GM20000 (cell line): ENCODE measurements at places on chromosomes 3 and 15.

GRCh38 chr3:151135541-151136337 lies 50.3 kb downstream of the MED12L start:
- no peak for DNase-seq

DNA sequence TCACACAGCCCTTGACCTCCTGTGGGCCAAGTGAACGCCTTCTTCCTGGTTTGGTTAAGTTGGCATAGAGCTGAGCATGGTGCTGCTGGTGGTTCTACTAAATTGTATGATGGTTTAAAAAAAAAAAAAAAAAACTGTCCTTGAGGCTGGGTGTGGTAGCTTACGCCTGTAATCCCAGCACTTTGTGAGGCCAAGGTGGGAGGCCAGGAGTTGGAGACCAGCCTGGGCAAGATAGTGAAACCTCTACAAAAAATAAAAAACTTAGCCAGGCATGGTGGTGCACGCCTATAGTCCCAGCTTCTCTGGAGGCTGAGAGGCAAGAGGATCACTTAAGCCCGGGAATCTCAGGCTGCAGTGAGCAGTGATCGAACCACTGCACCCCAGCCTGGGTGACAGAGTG lies 58.9 kb upstream of the FLNB start:
- no peak for DNase-seq

DNA sequence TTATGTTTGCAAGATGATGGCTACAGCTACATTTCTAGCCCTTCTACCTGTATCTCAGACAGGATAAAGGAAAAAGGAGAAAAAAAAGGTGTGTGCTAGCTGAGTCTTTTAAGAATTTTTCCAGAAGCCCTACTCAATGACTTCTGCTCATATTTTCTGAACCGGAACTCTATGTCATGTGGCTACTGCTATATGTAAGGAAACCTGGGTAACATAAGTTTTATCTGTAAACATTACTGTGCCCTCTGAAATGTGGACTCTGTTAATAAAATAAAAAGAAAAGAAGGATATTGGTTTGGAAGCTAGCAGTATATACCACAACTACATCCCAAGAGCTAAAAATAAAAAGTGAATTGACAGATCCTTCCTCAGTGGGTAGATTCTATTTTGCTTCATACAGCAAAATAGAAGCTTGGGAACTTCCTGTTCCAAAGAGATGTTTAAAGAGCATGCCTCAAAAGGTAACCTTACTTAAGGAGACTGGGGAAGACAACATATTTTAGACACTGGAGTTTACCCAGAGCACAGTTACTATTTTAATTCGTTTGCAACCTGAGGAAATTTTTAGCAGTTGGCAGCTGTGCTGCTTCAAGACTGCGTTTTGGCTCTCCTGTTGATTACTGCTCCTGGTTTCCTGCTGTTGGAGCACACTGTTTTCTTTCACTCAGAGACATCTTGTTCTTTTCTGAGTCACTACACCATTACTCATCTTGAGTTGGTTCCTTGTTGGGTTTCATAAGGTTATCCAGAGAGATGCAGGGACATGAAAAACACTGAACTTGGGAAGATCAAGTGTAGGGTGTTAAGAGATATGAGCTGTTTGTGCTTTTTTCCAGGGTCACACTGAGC lies 280.7 kb downstream of the NFKBIZ start:
- no peak for DNase-seq

DNA sequence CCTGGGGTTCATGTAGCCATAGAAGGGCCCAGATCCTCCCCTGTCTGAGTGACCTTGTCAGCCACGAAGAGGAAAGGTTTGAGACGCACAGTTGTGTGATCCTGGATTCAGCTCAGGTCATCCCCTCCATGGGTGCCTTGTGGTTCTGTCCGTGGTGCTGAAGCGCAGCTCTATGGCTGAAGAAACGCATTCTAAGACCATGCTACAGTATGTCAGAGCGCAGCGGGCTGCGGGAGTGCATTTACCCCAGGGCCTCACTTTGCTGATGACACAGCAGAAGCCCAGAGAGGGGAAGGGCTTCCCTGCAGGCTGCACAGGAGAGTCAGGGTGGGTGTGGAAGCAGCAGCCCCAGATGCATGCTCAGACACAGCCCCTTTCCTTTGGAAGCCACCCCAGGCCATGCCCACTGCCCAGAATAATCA lies 68.8 kb upstream of the IQSEC1 start:
- peak; percentile 37 for DNase-seq

- no peak for DNase-seq
Observed at GRCh38 chr3:50204804-50205412, at the start of gene SLC38A3. SLC38A3 (plus strand) TSS chr3:50205271; CDS start chr3:50214200, 8,929 bp downstream.

DNA sequence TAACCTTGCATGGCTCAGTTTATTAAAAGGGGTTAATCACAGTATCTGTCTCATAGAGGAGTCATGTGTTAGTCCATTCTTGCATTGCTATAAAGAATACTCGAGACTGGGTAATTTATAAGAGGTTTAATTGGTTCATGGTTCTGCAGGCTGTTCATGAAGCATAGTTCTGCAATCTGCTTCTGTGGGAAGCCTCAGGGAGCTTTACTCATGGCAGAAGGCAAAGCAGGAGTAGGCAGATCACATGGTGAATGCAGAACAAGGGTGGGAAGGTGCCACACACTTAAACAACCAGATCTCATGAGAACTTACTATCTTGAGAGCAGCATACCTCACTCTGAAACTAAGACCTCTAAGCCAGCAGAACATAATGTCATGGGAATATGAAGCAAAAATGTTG lies 42.2 kb upstream of the PTX3 start:
- DNase-seq: no peak

GRCh38 chr3:26280517-26280916 lies 342.1 kb upstream of the LRRC3B start:
- no peak for DNase-seq

DNA sequence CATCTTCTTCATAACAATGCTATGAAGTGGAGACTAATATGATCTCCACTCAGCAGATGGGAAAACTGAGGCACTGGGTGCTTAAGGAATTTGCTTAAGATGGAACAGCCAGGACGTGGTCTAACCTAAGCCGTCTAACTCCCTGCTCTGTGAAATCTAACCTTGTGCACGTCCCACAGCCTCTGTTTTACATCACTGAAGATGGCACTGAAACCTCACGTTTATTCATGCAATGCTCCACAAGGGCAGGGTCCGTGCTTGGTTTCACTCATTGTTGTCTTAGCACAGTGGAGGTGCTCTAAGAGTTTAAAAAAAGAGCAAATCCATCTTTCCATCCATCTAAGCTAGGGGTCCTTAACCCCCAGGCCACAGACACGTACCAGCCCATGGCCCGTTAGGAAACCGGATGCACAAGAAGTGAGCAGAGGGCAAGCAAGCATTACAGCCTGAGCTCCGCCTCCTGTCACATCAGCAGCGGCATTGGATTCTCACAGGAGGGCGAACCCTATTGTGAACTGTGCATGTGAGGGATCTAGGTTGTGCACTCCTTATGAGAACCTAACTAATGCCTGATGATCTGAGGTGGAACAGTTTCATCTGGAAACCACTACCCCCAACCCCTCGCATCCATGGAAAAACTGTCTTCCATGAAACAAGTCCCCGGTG lies 118.0 kb downstream of the FOXP1 start:
- DNase-seq: no peak

DNA sequence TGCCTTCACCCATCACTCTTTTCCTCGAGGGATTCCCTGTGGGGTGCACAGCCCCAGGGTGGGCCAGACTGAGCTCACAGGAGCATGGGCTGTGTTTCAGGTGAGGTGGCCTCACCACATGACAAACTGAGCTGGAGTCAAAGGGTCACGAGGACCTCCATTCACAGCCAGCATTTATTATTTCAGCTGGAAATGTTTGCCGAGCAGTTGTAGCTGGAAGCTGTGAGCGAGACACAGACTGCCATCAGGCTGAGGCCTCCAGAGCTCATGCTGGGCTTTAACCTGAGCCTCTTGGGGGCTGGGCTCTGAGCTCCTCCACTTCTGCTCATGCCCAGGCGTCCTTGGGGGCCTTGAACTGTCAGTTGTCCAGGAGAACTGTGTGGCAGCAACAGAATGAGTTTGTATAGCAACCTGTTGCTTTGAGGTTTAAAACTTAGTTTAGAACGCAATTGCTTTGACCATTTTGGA lies 57.5 kb downstream of the FLNB start:
- DNase-seq: no peak

DNA sequence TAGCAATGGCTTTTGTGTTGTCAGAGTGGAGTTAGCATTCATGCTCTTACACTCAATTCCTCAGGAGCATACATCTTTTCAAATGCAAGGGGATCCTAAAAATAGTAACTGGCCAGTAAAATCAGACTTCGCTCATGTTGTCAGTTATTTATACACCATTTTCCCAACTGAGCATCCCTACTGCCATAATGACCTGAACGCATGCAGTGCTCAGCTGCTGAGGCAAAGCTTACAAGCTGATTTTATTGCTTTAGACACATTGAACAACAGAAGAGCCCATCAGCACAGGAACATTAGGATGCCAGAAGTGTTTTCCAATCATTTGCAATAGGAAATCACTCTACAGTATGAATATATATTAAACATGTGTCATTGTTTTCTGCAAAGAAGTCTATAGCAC lies 689.7 kb upstream of the BCHE start:
- no peak for DNase-seq

- DNase-seq: peak; percentile 6
Observed at GRCh38 chr3:104526901-104527401, 839.8 kb upstream of the ALCAM start.

DNA sequence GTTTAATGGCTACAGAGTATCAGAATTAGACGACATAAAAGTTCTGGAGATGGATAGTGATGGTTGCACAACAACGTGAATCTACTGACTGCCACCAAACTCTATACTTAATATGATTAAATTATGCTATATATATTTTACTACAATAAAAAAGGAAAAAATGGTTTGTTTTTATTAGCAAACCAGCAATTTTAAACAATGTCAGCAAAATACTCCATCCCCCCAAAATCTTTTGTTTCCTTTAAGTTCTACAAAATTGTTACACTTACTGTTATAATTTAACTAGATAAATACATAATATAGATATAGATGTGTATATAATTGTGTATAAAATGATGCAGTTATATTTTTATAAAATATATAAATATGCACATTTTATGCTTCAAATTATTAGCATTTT lies 710.8 kb upstream of the UBE2E2 start:
- DNase-seq: no peak

DNA sequence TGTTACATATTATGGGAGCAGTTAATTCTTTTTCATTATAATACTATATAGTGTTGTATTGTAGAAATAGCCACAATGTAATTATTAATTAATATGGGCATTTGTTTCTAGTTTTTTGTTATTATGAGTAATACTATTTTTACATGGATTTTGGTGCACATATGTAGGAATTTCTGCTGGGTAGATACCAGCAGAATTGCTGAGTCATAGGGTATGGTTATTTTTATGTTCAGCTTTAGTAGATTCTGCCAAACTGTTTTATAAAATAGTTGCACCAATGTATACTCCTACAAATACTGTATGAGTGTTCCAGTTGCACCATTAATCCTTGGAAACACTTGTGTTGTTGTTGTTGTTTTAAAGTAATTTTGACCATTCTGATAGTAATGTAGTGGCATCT lies 91.5 kb downstream of the SH3GL3 start:
- no peak for DNase-seq

DNA sequence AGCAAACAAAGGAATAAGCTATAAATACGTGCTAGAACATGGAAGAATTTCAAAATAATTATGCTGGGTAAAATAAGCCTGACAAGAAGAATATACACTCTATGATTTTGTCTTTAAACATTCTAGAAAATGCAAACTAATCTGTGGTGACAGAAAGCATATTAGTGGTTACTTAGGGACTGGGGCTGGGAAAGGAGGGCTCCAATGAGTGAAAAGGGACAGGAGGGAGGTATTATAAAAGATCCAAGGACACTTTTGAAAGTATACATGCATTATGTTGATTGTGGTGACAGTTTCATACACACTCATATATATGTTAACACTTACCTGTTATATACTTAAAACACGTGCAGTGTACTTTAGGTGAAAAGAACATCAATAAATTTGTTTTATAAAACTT lies 23.0 kb downstream of the MYH15 start:
- DNase-seq: no peak

DNA sequence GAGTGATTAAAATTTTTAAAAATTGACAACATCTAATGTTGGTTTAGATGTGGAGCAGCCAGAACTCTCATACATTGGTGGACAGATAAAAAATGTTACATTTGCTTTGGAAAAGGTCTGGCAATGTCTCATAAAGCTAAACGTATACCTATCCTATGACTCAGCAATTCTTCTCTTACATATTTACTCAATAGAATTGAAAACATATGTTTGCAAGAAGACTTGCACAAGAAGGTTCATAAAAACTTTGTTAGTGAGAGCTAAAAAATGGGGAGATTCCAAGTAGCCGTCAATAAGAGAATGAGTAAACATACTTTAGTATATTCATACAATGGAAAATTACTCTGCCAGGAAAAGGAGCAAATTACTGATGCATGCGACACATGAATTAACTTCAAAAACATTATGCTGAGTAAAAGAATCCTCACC lies 30.0 kb downstream of the MASP1 start:
- no peak for DNase-seq

- no peak for DNase-seq
Observed at GRCh38 chr3:69092030-69092516, 7.3 kb downstream of the ARL6IP5 start.

DNA sequence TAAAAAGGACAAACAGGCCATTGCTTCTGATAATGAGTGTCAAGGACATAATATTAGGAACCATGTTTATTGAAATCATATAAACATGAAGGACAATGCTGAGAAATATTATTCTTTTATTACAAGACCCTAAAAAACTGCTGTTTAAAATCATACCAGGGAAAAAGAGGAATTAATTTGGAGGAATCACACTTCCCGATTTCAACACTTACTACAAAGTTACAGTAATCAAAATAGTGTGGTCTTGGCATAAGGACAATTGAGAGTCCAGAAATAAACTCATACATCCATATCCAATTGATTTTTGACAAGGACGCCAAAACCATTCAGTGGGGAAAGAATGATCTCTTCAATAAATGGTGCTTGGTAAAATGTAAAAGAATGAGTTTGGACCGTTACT lies 13.0 kb downstream of the CYP1A1 start:
- no peak for DNase-seq

- no peak for DNase-seq
Observed at GRCh38 chr3:33525232-33525631, 85.0 kb upstream of the UBP1 start.

- no peak for DNase-seq
Observed at GRCh38 chr3:154778057-154778456, 302.1 kb upstream of the MME start.

DNA sequence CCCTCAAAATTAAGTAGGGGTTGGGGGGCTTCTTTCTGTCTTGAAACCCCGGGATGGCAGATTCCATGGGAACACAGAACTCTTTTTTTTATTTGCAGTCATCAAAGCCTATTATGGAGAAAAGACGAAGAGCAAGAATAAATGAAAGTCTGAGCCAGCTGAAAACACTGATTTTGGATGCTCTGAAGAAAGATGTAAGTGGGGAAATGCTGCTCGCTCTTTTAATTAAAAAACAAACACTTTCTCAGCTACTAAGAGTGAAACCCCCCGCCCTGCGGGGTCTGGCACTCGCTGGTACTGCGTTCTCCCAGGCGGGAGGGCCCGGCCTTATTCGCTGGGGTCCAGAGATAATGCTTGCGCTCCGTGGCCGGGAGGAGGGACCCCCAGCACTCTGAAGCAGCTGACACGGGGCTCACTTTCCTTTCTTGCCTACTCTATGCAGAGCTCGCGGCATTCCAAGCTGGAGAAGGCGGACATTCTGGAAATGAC lies 615 bp downstream of the HES1 start:
- no peak for DNase-seq
